ENCODE measurements at places on chromosomes 3 and 15. TPM values are rescaled to one million over a fixed set of nuclear protein-coding genes. Genes with fewer than 3 reads are reported as not detected.

C3orf70 gene
- total RNA-seq = not detected

CHRNA5 gene
- total RNA-seq = 10.5 TPM

SPINT1 gene
- total RNA-seq = 9.6 TPM

C3orf22 gene
- total RNA-seq = not detected

FURIN gene
- total RNA-seq = 141 TPM

TFG gene
- total RNA-seq = 51.2 TPM

EPHA3 gene
- 0.11 TPM for total RNA-seq

ACVR2B gene
- total RNA-seq = 6.6 TPM

TNFSF10 gene
- 36.1 TPM for total RNA-seq

DUOXA2 gene
- not detected for total RNA-seq

SLC28A2 gene
- not detected for total RNA-seq

GPR27 gene
- total RNA-seq = 2.2 TPM

NRG4 gene
- not detected for total RNA-seq

CSPG4 gene
- 0.02 TPM for total RNA-seq

FAM43A gene
- total RNA-seq = 12.5 TPM

GHSR gene
- not detected for total RNA-seq

ZCWPW2 gene
- not detected for total RNA-seq

APPL1 gene
- total RNA-seq = 43.7 TPM

ATP13A4 gene
- 2.1 TPM for total RNA-seq

NUP210 gene
- total RNA-seq = 164 TPM

MINAR1 gene
- total RNA-seq = 0.32 TPM

ZNF620 gene
- total RNA-seq = 6.2 TPM

GRK7 gene
- total RNA-seq = not detected

SLC35G2 gene
- total RNA-seq = 3.8 TPM

ACTC1 gene
- not detected for total RNA-seq

QARS1 gene
- total RNA-seq = 242 TPM

PPP2R3A gene
- 0.21 TPM for total RNA-seq

OSBPL10 gene
- 3.6 TPM for total RNA-seq

INAFM2 gene
- total RNA-seq = 19.3 TPM

OR5K2 gene
- not detected for total RNA-seq

TMC3 gene
- not detected for total RNA-seq

LYZL4 gene
- not detected for total RNA-seq

TRPC1 gene
- 2.1 TPM for total RNA-seq

PARP6 gene
- 54.4 TPM for total RNA-seq

TAGLN3 gene
- 0.52 TPM for total RNA-seq

TMOD2 gene
- 5.7 TPM for total RNA-seq

LRRN1 gene
- total RNA-seq = 0.67 TPM

APOD gene
- total RNA-seq = not detected

ALDH1L1 gene
- not detected for total RNA-seq

CACNA2D3 gene
- total RNA-seq = not detected

TMEM158 gene
- not detected for total RNA-seq

ECE2 gene
- not detected for total RNA-seq

SCAMP5 gene
- total RNA-seq = 1.7 TPM

LRTM1 gene
- not detected for total RNA-seq
